ENCODE measurements at places on chromosomes 16 and 17. TPM values are rescaled to one million over a fixed set of nuclear protein-coding genes. Genes with fewer than 3 reads are reported as not detected.

KCNH4 gene
- 0.45 TPM for total RNA-seq

CIBAR2 gene
- total RNA-seq = not detected

NT5M gene
- 2.5 TPM for total RNA-seq

MYH11 gene
- 0.29 TPM for total RNA-seq

SOX15 gene
- total RNA-seq = not detected

WFDC1 gene
- not detected for total RNA-seq

KRTAP4-1 gene
- total RNA-seq = not detected

MARVELD3 gene
- not detected for total RNA-seq

CCL18 gene
- not detected for total RNA-seq

ATP2A3 gene
- 279 TPM for total RNA-seq

PDIA2 gene
- 0.99 TPM for total RNA-seq

KAT2A gene
- 35.5 TPM for total RNA-seq

CMTM2 gene
- total RNA-seq = not detected

ABCA3 gene
- total RNA-seq = 10.5 TPM

HLF gene
- total RNA-seq = 22.5 TPM

MEOX1 gene
- total RNA-seq = 5.5 TPM

CPNE2 gene
- 2.4 TPM for total RNA-seq

SLC12A3 gene
- not detected for total RNA-seq

CNGB1 gene
- total RNA-seq = not detected

SEC14L5 gene
- total RNA-seq = 0.45 TPM

RAB11FIP4 gene
- total RNA-seq = 47.4 TPM

CCL17 gene
- total RNA-seq = not detected

ANKRD13B gene
- 7.9 TPM for total RNA-seq

CTRL gene
- total RNA-seq = 6.7 TPM

TBC1D3 gene
- 6.9 TPM for total RNA-seq

GSG1L gene
- not detected for total RNA-seq

C16orf74 gene
- total RNA-seq = 7.2 TPM

SLC6A2 gene
- total RNA-seq = not detected

CA4 gene
- not detected for total RNA-seq

SRRM2 gene
- total RNA-seq = 1,285 TPM

KRTAP2-3 gene
- total RNA-seq = not detected

RAC3 gene
- 3.1 TPM for total RNA-seq
